ENCODE measurements at places on chromosomes 12 and 14. TPM values are rescaled to one million over a fixed set of nuclear protein-coding genes. Genes with fewer than 3 reads are reported as not detected.

Gene C3AR1
- total RNA-seq: 18.7 TPM

Gene AICDA
- not detected for total RNA-seq

GRCh38 chr12:128969480-128970055, 116.3 kb downstream of the GLT1D1 start:
- no peak overlapping the region for H3K4me3 ChIP-seq
- no peaks in the 10 kb centered on the region for H3K4me1 ChIP-seq
- H3K36me3 ChIP-seq: no peaks in the 10 kb centered on the region
- no peak overlapping the region for H3K27ac ChIP-seq
- H3K27me3 ChIP-seq: peaks cover 8% of the 10 kb centered on the region

Gene CLEC12A
- 2.1 TPM for total RNA-seq

Gene KRT8
- total RNA-seq: 504 TPM

Gene RTN1
- total RNA-seq: 2.9 TPM

Gene EFCAB11
- total RNA-seq: 15.0 TPM

- H3K27ac ChIP-seq: no peak overlapping the region
- H3K4me3 ChIP-seq: no peak overlapping the region
- no peaks in the 10 kb centered on the region for H3K4me1 ChIP-seq
- H3K36me3 ChIP-seq: no peaks in the 10 kb centered on the region
- DNase-seq: no peak
- peaks cover 7% of the 10 kb centered on the region for H3K27me3 ChIP-seq
These were observed 114.7 kb upstream of the CRY1 start for GRCh38 chr12:107207931-107208525.

DNA sequence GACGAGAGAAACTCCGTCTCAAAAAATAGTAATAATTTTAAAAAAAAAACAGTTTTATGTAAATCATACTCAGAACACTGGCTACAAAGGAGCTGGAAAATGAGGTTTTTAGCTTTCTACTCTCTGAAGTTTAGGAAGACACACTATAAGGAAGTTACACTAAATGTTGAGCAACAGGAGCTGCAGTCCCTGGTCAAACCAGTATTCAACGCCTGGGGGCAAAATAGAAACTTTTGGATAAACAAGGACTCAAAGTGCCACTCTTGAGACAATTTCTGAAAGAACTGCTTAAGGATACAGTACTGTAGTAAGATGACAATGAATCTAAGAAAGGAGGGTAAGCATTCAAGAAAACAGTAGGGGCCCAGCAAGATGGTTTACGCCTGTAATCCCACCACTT, 29.3 kb downstream of the ACTR6 start:
- H3K27me3 ChIP-seq: no peaks in the 10 kb centered on the region
- no peak overlapping the region for H3K27ac ChIP-seq
- no peak for DNase-seq

Gene CELA1
- total RNA-seq: not detected

Gene NKX2-8
- not detected for total RNA-seq

- no peaks in the 10 kb centered on the region for H3K27me3 ChIP-seq
- no peak overlapping the region for H3K4me3 ChIP-seq
- no peak overlapping the region for H3K27ac ChIP-seq
- H3K36me3 ChIP-seq: no peaks in the 10 kb centered on the region
- H3K4me1 ChIP-seq: no peaks in the 10 kb centered on the region
These were observed 7.1 kb upstream of the ARL1 start for GRCh38 chr12:101414533-101415119.

Gene CATSPERB
- 2.9 TPM for total RNA-seq

DNA sequence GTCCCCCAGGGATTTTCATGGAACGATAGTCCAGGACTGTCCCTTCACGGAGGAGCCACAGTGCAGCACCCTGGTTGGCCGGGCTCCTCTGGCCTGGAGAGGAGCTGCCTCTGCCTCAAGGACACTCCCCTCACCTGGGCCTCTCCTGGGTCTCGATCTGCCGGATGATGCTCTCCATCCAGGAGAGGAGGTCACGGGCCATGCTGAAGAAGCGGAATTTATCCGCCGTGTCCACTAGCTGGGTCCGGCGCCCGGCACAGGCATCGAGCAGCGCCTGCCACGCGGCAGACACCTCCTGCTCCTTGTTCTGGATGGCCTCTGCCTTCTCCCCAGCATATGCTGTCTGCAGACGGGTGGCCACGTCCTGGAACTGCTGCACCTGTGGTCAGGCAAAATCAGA, 66.5 kb downstream of the PLEKHG3 start:
- no peaks in the 10 kb centered on the region for H3K36me3 ChIP-seq
- no peaks in the 10 kb centered on the region for H3K27me3 ChIP-seq
- no peaks in the 10 kb centered on the region for H3K4me1 ChIP-seq
- no peak for DNase-seq
- H3K4me3 ChIP-seq: no peak overlapping the region

All from esophagus muscularis mucosa (tissue), 4 donors.